ENCODE measurements at places on chromosomes 16 and 17.

DNA sequence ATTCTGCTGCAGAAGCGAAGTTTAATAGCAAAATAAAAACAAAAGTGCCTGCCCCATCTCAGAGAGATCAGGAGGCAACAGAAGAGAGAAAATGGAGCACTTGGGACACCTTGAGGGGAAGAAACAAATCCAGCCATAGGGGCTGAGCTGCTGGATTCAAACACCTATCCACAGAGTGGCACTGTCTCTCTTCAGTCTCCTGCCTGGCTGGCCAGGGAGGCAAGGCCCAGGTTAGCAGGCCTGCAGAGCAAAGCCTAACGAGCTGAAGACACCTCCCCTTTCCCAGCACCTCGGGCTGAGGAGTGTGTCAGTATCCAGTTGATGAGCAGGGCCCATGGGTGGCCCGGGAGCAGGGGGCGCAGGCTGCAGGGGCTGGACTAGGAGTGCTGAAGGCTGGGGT is 8.8 kb upstream of the KRT31 start:
- no peak for DNase-seq

DNA sequence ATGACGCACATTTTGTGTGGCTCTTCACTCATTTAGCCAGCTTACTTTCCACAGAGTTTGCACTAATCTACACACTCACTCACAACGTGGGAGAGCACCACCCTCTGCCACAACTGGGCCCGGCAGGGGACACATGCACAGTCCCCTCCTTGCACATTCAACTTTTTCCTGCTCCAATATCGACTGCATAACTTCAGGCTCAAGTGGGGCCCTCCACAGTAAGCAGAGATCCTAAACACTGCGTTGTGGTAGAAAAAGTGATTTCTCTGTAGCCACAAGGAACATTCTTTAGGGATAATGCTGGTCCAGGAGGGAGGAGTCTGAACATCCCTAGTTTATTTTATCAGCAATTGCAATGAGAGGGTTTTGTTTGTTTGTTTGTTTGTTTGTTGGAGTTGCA is 40.0 kb downstream of the MRPS23 start:
- DNase-seq, result no peak

DNA sequence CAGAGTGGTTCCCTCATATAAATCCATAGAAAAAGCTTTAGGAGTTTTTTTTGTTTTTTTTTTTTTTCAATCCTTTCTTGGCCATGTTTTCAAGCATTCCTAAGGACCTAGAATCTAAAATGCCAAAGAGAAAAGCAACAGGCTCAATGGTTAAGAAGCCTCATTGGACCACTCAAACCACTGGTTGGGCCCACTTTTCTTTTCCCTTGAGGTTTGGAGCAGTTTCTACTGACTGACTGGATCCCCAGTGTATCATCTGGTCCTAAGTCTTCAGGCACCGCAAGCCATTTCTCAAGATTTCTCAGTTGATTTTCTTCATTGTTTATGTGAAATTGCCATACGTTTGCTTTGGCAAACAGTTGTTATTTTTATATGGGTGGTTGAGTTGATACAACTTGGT is 14.4 kb downstream of the METTL9 start:
- no peak for DNase-seq

- DNase-seq, result no peak
These were observed at the start of gene P4HB for GRCh38 chr17:81859906-81860755. P4HB (minus strand) TSS chr17:81860535; CDS start chr17:81860471, 64 bp downstream.

GRCh38 chr17:2929881-2930533 is 133.4 kb downstream of the OR1D5 start:
- DNase-seq, result peak; percentile 44

DNA sequence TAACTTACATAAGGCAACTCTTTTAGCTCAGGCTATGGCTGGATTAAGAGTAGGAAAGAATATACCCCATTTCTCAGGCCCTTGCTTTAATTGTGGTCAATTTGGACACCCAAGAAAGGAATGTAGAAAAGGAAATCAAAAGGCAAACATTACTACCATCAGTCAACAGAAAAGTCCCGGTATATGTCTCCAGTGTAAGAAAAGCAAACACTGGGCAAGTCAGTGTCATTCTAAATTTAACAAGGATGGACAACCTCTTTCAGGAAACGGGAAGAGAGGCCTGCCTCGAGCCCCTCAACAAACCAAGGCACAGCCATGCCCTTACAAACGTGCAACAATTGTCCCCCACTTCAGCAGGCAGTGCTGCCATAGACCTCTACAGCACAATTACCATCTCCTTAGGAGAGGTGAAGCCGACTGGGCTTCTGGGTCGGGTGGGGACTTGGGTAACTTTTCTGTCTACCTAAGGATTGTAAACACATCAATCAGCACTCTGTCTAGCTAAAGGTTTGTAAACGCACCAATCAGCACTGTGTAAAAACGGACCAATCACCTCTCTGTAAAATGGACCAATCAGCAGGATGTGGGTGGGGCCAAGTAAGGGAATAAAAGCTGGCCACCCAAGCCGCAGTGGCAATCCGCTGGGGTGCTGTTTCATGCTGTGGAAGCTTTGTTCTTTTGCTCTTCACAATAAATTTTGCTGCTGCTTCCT is 12.4 kb downstream of the MRPL58 start:
- no peak for DNase-seq

DNA sequence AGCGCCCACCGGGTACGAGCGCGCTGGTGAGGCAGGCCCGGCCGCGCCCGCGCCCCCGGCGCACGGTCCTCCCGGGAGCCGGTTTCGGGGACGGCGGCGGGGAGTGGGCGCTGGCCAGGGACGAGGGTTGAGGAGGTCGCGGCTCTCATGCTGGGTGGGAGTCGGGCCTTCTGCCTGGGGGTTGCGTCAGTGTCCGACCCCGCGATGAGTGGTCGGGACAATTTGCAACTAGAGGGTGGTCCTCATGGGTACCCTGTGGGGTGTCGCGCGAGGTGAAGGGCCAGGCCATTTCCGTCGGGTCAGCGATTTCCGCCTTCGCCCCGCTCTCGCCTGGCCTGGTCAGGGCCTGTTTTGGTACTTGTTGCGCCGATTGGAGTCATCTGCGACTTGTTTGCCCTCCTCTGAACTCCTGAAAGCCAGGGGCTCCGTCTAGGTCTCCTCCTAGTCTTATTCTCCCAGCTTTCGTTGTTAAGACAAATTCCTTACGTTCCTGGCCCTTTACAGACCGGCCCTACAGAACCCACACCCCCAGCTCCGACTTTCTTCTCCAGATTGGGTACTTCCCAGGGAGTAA is 14.9 kb downstream of the NAA60 start:
- no peak for DNase-seq

DNA sequence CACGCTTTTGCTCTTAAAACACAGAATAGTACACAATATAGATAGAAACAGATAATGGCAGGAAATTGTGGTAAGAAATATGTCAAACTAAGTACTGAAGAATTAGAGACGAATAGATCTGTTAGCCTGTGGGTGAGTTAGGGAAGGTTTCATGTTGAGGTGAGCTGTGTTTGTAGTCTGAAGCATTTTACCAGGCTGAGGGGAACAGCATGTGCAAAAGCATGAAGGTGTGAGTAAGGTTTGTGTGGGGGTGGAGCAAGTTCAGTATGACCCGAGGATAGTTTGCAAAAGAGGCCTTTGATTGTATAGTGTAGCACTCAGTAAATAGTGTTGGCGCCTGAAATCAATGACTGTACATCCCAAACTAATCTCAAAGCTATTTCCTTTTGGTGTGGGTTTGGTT is 13.8 kb downstream of the IGSF6 start:
- DNase-seq, result no peak

DNA sequence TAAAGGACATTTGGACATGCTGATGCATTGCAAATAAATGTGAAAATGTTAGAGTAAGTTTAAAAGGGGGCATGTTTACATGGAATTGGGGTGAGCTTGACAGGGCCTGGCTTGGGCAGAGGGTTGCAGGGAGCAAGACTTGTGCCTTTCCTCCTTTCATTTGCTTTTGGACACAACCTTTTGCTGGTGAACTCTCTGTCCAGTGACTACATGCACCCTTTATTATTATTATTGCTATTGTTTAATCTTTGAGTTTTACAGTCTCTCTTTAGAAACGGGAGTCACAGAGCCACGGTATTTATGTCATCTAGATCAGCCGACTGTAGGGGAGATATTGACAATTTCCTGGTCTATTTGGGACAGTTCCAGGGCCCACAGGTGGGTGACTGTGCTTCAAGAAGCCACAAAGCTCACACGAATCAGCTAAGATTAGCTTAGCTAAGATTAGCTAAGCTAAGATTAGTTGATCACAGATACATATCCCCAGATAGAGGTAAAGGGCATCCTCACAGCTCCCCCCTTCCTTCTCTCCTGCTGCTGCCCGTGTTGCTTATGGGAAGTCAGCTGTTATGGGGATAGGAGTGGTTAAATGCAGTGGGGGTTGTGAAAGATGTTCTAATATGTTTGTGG is 28.9 kb upstream of the ETV4 start:
- no peak for DNase-seq

- no peak for DNase-seq
These were observed 138.0 kb downstream of the NLK start for GRCh38 chr17:28180449-28180848.

GRCh38 chr17:32019228-32019627 is 12.0 kb downstream of the LRRC37B start:
- DNase-seq, result no peak

GRCh38 chr16:22625967-22626366 is 115.3 kb downstream of the NPIPB5 start:
- no peak for DNase-seq

DNA sequence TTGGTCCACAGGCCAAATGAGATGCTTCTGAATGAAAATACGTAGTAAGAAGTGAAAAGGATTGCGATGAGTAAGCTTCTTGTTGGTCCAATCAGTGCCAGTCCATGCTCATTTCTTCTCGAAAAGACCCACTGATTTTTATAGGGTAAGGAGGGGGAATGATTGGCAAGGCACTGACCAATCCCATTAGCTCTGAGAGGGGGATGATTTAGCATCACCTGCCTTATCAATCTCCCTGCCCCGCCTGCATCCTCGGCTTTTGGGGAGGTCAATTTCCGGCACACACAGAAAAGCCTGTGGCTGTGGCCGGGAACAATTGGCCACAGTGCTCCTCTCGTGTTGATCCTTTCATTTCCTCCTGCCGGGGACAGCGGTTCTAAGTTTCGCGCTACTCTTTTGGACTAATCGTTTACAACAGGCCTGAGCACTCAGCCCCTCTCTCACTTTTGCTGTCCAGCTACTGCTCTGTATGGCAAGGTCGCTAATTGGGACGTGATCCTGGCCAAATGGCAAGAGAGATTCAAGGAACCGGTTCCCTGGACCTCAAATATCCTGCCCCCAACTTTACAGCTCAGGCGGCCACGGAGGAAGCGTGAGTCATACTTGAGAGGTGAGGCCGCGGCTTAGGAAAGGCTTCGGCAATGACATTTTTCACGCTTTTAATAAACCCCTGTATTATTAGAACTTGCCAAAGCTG is 43.1 kb downstream of the TBX4 start:
- DNase-seq, result no peak

DNA sequence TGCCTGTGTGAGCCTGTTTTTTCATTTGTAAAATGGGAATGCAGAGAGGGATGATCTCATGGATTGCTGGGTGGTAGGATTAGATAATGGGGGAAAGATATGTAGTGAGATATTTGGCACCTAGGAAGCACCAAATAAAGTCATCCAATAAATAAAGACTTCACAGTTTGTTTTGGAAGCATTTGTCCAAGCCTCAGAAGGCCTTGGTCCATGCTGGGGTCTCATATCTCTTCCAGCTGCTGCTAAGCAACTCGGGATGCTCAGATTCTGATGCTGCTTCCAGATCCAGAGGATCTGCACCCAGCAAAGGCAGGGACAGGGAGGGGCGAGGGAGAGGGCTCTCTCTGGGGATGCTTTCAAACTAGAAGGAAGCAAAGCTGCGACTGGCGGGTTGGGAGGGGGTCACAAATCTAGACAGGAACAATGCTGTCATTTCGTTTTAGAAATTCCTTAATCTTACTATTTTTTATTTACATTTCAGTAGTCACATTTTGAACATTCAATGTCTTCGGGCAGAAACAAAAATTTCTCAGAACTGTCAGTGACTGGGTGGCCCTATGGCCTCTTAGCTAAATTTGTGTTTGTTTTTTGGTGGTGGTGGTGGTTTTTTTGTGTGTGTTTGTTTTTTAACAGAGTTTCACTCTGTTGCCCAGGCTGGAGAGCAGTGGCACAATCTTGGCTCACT is 114.9 kb upstream of the CDH5 start:
- DNase-seq, result no peak

GRCh38 chr17:65677932-65678331 is 116.5 kb upstream of the AXIN2 start:
- DNase-seq, result no peak

GRCh38 chr16:71474864-71475263 is 12.8 kb upstream of the ZNF23 start:
- no peak for DNase-seq

GRCh38 chr17:19770985-19771735 is 23.1 kb upstream of the ALDH3A1 start:
- no peak for DNase-seq

DNA sequence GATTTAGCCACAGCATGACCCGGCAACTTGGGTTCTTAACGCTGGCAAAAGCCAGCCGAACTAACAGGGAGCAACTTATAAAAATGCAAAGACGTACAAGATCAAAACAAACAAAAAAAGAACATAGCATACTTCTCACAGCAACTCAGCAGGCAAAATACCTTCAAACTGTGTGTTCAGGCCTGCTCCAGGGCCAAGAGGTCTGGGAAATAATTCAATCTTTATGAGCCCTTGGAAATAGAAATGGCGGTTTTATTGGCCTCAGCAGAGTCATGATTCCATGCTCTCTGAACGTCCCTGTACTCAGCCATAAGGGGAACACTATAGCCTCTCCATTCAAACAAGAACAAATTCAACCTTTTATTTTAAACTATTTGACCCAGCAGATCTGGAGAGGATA is 101.3 kb upstream of the C17orf78 start:
- no peak for DNase-seq

DNA sequence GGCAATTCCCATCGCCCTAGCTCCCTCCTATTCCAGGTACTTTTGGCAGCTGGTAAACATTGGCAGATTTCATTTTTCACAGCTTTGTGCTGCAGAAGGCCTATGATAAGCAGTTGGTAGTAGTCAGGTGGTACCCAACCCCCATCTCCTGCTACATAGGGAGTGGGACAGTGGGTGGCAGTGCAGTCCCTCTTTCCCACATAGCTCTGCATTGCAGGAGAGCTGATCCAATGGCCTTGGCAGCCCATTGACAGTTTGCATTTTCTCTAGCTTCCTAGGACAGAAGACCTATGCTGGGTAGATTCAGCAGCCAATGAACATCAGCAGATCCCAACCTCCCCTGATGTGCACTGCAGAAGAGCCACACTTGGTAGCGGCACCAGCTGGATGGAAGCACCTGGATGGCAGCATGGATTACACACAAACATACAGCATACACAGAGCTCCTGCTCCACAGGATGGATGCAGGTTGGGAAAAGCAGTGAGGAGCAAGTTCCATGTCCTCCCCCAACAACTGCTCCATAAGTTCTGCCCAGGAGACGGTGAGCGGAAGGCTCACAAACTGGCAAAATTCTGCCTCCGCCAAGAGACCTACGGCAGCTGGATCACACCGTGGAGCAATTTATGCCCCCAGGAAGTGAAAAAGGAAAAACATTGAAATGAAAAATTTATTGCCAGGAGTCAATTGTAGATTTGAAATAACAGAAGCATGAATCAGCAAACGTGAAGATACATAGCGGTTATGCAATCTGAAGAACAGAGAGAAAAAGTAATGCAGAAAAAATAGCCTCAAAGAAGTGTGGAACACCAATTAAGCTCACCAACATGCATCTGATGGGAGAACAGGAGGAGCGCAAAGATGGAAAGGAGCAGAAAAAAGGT is 95.7 kb downstream of the CACNG1 start:
- DNase-seq, result no peak
